ENCODE measurements at places on chromosomes 2 and 18.

DNA sequence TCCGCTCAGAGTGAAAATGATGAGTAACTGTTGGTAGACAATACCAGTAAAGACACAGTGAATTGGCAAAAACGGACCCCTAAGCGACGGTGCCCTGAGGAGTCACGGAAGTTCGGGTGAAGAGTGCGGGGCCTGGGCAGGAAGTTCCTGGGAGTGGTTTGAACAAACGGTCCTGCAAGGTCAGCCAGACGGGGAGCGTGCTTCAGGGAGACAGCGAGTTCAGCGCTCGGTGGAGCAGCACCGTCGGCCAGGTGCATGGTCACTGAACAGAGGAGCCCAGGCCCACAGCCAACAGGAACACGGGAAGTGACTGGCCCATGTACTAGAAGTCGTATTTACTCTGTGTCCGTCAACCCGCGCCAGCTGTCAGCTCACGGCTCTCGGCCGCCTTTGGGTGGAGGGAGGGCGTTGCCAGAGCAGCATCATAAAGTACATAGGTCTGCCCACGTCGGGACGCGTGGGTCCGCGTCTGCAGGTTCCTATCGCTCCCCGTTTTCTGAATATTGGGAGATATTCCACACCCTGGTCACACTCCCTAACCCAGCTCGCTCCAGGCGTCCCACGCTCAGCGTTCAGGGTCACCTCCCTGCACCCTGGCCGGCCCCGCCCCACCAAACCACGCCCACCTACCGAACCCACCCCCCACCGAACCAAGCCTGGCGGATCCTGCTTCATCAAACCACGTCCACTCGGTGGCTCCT, 75.6 kb upstream of the UXS1 start:
- DNase-seq: no peak

- no peak for DNase-seq
Measured at GRCh38 chr2:54598347-54599325, 124.8 kb upstream of the EML6 start.

GRCh38 chr2:191389288-191389687, 144.1 kb downstream of the MYO1B start:
- no peak for DNase-seq

GRCh38 chr2:149050188-149050587, 11.7 kb downstream of the LYPD6B start:
- no peak for DNase-seq

GRCh38 chr2:72220170-72220569, 72.5 kb upstream of the CYP26B1 start:
- peak; percentile 27 for DNase-seq

DNA sequence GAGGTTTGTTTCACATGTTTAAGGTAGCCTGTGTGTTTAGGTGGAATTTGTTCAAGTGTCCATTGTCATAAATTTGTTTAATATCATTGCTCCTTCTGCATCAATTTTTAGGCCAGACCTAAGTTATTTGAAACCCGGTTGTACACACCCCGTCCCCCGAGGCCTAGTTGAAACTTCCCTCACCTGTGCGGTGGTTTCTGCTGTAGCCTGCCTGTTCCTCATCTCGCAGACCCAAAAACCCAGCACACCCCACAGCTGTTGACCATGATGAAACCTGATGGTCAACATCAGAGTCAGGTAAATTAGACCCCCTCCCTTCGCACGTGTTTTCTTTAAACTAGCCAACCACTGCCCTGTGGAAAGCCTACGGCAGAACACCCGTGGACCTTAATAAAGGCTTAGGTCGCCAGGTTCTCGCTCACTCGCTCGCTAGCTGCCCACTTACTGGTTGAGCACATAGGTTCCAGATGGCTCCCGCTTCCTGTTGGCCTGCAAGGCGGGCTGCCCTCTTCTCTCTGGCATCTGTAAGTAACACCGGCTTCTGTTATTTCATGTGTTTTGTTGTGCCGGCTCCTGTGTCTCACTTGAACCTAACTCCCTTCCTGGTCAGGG, 64.4 kb downstream of the EML6 start:
- no peak for DNase-seq

GRCh38 chr2:66845307-66845706, 410.4 kb downstream of the MEIS1 start:
- DNase-seq: no peak

DNA sequence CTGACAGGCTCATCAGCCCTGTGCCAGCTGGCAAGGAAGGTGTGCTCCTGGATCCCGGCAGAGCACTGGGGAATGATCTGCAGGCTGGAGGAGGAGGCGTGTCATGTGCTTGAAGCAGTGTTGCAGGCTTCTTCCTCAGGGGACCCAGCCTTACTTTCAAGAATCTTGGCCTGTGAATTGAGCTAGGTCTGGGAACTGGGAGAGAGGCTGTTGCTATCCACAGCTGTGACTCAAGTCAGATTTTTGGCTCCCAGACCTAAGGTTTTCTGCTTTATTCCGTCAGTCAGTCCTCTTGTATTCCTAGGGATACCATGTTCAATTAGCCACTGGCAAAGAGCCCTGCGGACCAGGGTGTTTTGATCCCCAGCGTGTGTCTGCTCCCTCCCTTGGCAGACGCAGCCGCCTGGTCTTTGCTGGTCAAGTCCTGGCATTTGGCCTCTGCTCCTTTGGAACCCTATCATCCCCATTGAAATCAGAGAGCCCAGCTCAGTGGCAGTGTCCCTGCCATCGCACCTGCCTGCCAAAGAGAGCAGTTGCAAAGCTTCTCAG, 32.4 kb downstream of the ASB1 start:
- no peak for DNase-seq

DNA sequence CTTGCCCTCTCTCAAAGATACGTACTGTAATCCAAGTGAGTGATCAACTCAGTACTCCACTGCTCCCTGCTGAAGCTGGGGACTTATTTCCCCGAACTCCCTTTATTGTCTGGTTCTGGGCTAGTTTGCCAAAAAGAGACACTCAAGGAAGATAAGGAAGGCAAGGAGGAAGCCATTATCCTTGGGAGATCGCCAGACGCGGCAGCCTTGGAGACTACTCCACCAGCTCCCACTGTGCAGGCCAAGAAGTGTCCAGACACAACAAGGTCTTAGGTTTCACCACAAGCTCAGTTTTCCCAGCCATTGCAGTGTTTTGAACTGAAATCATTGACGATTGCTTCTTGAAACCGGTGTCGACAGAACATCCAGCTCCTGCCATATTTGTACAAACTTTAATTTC, 439.6 kb upstream of the UBE2E3 start:
- no peak for DNase-seq

DNA sequence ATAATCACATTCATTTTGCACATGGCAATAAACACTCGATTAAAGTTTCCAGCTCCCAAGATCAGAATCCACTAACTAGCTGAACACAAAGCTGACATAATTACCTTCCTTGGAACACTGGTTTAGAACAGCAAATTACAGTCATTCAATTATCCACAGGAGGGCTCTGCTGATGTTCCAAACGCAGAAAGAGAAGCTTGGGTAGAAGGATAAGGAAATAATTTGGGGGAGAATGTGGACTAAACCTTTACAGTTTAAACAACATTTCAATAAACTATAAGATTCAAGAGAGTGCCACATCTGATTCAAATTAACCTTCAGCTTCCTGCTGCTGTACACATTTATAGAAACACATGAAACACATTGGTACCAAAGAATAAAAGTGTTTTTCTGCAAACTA, 67.8 kb upstream of the ARL4C start:
- no peak for DNase-seq

DNA sequence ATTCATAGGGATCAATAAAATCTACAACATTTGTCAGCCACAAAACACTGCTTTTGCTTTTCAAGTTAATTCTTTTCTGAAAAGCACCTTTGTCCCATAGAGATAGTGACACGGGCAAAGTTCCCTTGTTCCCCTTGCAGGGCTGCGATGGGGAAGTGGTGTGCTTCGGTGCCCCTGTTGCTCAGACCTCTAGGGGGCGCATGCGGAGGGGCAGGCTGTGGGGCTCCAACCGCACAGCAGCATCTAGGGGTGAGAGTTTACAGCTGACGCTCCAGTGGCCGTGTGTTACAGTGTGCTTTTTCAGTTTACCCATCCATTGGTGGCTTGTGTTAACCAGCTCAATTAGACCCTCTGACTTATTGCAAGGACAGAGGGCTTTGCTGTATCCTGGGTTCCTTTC, 1432.2 kb upstream of the ACVR2A start:
- no peak for DNase-seq

- DNase-seq: no peak
Measured at GRCh38 chr18:59650266-59650820, 46.9 kb downstream of the CCBE1 start.

- no peak for DNase-seq
Measured at GRCh38 chr2:105576440-105577241, 168.1 kb upstream of the NCK2 start.

- no peak for DNase-seq
Measured at GRCh38 chr18:49619801-49620200, 57.9 kb downstream of the LIPG start.

- no peak for DNase-seq
Measured at GRCh38 chr18:23837591-23837990, 148.3 kb downstream of the LAMA3 start.

DNA sequence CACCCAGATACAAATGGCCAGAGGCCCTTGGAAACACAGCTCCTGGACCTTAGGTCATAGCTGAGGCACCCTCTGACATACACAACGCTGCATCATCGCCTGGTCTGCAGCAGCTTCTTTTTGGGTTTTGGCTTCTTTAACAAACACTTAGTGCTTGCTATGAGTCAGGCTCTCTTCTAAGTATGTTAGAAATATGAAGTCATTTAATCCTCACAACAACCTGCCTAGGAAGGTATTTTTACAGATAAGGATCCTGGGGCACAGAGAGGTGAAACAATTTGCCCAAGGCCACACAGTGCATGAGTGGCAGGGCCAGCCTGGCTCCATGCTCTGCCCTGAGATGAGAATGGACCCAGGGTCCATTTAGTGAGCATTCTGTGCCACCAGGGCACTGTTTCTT, 96.6 kb downstream of the TMEM17 start:
- DNase-seq: no peak

- no peak for DNase-seq
Measured at GRCh38 chr2:99166218-99166617, 11.5 kb downstream of the LIPT1 start.

DNA sequence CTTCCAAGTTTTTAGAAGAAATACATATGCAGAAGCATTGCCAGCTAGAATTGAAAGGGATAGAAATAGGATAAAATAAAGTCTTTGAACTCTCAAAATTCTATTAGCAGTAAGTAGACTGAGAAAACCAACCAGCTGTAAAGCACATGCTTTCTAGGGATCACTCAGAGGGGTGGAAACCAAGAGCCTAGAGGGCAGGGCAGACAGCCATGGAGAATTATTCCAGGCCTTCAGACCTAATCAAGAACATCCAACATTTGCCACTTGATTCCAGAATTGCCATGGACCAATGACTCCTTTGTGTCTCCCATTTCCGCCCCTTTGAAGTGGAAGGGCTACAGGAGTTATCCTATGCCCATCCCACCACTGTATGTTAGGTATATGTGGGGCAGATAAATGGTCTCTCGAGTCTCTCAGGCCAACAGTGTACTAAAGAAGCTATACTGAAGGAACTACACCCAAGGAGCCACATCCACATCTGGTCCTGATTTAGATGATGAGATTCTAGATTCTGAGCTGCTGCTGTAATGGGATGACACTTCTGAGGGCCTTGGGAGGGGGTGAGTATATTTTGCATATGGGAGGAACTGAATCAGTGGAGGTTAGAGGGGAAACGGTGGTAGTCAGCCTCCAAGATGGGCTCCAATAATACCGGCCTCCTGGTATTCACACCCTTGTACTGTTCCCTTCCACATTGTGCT, 4.0 kb downstream of the FARSB start:
- no peak for DNase-seq

GRCh38 chr2:10526281-10527000, 78.3 kb upstream of the ODC1 start:
- DNase-seq: no peak

DNA sequence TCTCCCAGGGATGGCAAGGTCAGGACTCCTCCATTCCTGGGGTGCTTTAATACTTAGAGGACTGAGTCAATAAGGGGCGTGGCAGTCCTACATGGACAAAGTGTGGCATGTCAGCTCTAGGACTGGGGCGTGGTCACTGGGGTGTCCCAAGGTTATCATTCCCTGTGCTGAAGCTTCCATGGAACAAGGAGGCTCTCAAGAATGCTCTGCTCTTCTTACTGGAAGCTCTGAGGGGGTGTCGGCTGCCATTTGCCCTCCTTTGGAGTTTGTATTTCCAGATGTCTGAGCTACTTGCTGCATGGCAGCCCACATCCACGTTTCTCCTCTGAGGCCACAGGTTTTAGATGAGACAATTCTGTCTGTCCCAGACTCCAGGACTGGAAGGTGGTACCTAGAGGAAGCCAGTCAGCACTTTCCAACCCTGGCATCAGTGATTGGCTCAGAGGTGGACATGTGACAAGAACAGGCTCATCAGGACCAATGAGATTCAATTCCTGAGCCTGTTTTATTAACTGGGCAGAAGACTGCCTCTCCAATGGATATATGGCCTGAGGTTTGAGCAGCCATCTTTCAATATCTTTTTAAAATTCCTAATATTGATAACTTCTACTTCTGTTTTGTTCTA, 128.9 kb upstream of the ARL4C start:
- no peak for DNase-seq

DNA sequence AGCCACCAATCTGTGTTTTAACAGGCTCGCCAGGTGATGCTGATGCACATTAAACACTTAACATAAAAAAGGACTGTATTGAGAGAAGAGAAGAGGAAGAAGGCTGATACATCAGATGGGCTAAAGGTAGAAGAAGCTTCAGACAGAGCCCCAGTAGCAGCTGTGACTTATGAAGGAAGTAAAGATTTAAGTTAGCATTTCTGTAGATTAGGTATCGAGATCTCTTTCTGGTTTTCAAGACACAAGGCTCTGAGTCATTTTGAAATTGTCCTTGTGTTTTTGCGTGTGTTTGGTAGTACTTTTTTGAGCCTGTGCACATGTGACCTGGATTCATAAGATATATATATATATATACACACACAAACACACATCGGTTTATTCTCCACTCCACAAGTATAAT, 40.6 kb upstream of the GCFC2 start:
- no peak for DNase-seq

- DNase-seq: no peak
Measured at GRCh38 chr2:66684289-66684688, 249.4 kb downstream of the MEIS1 start.

DNA sequence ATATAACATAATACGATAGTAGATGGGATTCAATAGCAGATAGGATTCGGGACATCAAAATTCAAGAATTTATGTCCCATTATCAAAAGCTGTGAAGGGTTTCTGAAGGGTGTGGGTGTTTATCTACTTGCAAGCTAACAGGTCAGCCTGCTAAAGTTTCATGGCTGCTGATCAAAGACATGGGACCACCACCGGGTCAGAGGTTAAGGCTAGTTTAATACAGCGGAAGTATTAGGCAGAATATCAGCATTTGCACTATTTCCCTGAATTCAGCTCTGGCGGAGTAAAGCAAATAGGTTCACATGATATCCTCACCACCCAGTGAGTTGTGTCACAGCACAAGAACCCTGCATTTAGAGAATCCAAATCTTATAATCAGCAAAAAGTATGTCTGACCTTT, 82.5 kb downstream of the DSEL start:
- no peak for DNase-seq

- DNase-seq: no peak
Measured at GRCh38 chr18:49137585-49137984, 186.8 kb upstream of the SMAD7 start.

- no peak for DNase-seq
Measured at GRCh38 chr2:72923833-72924352, 6.6 kb downstream of the EMX1 start.

All from endothelial cell (in vitro differentiated cells).